ENCODE measurements at places on chromosomes 5 and 9.

DNA sequence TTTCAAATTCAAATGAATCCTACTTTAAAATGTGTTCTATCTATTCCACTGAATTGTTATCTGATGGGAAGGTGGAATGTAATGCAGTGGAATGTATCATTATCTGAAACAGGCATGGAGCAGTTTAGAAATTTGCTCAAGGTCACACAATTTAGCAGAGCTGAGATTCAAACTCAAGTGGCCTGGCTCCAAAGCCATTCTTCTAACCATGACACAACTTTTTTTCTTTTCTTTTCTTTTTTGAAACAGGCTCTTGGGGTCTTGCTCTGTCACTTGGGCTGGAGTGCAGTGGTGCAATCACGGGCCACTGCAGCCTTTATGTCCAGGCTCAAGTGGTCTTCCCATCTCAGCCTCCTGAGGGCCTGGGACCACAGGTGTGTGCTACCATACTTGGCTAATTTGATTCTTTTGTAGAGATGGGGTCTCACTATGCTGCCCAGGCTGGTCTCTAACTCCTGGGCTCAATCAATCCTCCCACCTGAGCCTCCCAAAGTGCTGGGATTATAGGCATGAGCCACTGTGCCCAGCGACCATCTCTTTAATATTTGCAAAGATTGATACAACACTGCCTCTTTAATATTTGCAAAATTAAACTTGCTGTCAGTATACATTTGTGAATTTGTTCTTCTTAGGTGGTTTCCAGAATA lies 50.0 kb downstream of the CAST start:
- DNase-seq: no peak

- DNase-seq: no peak
These were observed 10.7 kb downstream of the GSN start for GRCh38 chr9:121278477-121279261.

GRCh38 chr5:61840361-61840760 lies 465.6 kb upstream of the KIF2A start:
- no peak for DNase-seq

DNA sequence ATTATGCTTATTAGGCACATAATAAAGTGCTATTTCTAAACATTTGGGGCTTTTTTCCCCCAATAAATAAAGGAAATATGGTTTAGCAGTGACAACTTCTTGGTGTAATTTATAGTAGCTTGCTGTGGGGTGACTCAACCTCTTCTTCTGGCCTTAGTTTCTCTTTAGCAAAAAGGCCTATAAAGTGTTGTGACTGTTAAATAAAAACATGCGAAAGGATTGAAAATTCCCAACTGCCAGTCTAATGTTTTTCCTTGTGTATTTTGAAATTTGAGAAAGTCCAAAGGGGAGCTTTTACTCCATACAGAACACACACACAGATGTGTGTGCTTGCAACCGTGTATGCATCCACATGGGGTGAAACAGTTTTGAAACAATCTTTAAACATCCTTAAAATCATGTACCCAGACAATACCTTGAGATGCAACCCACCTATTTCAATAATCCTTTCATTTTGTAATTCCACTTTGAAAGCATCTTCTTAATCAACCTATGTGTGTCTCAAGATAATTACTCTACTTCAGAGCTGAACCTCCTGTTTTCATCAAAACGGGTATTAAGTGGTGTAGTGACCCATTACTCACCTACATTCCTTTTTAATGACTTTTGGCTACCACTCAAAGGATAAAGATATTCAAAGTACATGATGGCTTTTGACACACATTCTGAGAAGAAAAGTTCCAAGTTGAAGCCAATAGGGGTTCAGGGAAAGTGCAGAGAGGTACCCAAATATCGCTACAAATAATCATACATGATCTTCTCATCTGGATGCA lies 123.8 kb downstream of the DROSHA start:
- DNase-seq: no peak

DNA sequence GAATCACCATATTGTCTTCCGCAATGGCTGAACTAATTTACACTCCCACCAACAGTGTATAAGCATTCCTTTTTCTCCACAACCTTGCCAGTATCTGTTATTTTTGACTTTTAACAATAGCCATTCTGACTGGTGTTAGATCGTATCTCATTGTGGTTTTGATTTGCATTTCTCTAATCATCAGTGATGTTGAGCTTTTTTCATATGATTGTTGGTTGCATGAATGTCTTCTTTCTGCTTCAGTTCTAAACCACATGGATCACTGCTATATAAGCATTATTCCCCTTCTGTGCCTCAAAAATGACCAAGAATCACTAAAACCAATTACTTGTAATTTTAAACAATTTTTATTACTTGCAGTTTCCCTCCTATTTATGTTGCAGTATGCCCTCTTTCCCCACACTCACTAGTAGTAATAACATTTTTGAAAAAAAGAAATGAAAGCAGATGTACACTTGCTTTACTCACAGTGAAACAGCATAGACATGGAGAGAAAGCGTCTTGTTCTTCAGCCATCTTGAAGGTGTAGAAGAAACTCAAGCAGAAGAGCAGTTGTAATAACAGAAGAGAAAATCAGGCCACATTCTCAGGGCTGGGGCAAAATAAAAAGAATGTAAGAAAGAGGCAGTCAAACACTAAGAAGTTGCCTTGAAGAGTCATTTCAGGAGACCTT lies 4.5 kb upstream of the TMEM252 start:
- DNase-seq: no peak

DNA sequence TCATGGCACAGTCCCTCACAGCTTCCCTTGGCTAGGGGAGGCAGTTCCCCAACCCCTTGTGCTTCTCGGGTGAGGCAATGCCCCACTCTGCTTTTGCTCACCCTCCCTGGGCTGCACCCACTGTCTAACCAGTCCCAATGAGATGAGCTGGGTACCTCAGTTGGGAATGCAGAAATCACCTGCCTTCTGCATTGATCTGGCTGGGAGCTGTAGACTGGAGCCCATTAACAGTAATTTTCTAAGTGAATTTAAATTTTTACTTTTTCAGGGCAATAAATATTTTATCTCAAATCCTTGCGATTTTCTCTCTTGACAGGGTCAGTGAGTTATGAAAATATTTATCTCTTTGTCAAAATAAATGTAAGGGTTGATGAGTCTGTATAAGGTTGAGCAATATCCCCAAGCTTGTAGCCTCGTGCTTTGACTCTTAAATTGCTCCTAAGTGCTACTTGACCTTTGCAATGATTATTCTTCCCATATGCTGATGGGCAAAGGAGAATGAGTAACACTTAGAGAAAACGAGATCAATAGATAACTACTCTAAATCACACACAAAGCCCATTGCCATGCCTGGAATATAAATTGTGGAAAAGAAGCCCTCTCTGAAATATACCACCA lies 82.1 kb upstream of the MOCS2 start:
- no peak for DNase-seq

- no peak for DNase-seq
These were observed 68.9 kb downstream of the LURAP1L start for GRCh38 chr9:12843735-12844134.

DNA sequence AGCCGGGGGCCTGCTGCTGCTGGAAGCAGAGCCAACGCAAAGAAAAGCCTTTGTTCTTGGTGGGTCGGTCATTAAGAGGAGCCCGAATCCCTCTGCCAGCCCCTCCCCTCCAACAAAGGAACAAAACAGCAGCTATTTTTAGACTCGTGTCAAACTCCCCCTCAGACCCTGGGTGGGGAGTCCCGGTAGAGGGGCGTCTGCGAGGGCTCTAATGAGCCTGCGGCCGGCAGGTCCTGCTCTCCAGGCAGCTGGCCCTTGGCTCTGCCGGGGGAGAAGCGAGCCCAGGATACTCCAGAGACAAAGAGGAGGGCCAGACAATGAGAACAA lies 114.0 kb downstream of the LHX2 start:
- DNase-seq: no peak

DNA sequence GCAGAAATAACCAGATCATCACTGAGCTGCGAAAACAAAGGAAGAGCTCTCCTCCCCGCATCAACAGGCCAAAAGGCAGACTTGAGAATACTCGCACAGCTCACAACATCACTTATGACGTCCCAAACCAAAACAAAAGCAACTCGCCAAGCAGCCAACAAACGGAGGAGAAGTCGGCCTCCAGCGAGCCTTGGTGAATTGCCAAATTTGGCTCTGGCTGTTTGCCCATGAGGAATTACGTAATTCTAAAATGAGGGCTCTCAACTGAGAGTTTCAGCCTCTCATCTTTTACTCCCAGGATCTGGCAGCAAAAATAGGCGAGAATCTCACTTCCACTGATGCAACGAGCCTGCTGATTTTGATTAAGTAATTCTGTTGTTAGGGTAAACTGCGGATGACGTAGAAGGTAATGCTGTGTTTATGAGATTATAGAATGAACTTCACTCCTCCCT lies 51.7 kb upstream of the SEMA6A start:
- DNase-seq: no peak

DNA sequence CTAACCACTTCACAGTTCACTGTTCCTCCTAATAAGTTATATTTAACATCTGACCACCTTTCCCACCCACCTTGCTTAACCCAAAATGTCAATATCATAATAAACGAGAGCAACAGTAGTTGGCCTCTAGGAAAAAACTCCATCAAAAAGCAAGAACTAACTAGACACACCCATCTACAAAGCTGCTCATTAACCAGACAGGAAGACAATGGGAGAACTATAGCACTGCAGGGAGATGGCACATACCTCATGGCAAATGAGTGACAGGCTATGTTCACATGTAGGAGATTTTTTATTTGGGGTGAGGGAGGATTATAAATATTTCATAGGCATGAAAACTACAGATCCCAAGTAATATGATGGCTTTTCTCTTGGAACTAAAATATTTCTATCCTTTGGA lies 23.6 kb upstream of the CDK5RAP2 start:
- DNase-seq: no peak

DNA sequence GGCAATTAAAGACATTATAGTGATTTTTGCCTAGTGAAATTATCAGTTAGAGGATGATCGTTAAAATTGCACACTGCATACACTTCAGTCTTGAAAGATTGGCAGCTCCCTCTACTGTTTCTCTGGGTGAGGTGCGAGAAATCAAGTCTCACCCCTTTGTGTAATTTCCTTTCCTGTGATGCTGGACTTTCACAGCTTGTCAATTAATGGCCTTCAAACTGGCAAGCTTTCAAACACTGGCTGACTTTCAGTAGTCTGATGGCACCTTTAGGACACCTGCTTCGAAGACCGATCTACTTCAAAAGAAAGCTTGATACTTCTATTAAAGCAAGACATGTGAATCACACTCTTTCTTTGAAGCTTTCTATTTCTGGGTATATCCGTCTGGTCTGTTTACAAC lies 706.7 kb upstream of the PTPRD start:
- no peak for DNase-seq

- no peak for DNase-seq
These were observed 136.6 kb upstream of the ICE1 start for GRCh38 chr5:5285906-5286305.

- DNase-seq: no peak
These were observed 632.3 kb upstream of the TLE4 start for GRCh38 chr9:78939311-78940065.

- no peak for DNase-seq
These were observed 49.4 kb upstream of the ORM1 start for GRCh38 chr9:114273461-114273881.

DNA sequence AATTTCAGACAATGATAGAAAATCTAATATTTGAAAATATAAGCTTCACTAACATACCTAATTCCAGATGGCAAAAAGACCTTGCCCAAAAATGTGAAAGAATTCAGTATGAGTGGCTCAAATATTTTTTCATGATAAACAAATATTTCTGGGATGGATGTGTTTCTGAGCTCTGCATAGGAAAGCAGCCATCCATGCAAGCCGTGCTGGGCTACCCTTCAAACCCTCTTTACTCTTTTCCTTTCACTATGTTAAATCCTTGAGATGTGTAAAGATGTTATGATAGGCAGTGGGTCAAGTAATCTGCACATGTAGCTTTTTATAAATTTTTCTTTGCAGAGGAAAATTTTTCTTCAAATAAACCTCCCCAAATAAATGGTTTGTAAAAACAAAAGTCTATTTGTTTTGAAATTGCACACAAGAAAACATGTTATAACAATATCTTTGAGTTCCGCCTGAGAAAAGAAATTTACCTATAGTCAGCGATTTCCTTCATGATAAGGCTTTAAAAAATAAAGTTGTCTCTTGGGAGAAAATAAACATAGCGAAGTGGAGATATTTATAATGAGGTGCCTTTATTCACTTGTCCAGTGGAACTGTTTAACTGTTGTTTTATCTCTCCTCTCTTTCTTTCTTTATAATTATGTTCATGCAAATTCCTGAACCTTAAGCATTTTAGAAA lies 154.3 kb upstream of the PITX1 start:
- no peak for DNase-seq

DNA sequence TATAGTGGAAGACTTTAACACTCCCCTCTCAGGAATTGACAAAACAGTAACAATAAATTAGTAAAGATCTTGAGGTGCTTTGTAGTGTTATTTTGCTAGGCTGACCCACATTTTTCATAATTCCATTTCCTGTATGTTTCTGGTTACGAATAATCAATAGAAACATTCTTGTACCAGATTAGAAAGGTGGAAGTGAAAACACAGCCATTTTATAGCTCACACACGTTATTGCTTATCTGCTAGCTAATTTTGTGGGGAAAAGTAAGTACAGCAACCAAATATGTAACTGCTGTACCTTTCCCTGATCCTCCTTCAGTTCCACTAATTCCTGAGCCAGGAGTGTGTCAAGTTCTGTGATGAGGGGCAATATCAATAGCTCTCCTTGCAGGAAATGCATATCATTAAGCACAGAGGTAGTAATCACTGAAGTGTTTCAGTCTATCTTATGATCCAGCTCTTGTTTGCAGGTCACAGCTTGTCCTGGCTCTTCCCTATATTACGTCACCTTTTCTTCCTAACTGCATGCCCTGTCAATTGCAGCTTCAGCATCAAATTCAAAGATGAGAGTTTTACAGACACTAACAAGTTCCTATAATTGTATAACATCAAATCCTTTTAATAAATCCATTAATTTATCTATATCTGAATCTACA lies 59.4 kb downstream of the MINAR2 start:
- no peak for DNase-seq

GRCh38 chr5:96861076-96861475 lies 15.2 kb upstream of the ERAP2 start:
- no peak for DNase-seq

- DNase-seq: no peak
These were observed 30.4 kb downstream of the AHRR start for GRCh38 chr5:351921-352245.

GRCh38 chr5:115817386-115817785 lies 927 bp upstream of the CDO1 start:
- DNase-seq: no peak

- no peak for DNase-seq
These were observed 249.5 kb downstream of the MAN2A1 start for GRCh38 chr5:109939116-109939682.

- DNase-seq: no peak
These were observed 76.3 kb downstream of the TMEM167A start for GRCh38 chr5:83000922-83001321.
